ENCODE measurements at places on chromosomes 7 and 10.
A peak's percentile ranks its signal among the peaks of the same experiment; 100 is the strongest.

DNA sequence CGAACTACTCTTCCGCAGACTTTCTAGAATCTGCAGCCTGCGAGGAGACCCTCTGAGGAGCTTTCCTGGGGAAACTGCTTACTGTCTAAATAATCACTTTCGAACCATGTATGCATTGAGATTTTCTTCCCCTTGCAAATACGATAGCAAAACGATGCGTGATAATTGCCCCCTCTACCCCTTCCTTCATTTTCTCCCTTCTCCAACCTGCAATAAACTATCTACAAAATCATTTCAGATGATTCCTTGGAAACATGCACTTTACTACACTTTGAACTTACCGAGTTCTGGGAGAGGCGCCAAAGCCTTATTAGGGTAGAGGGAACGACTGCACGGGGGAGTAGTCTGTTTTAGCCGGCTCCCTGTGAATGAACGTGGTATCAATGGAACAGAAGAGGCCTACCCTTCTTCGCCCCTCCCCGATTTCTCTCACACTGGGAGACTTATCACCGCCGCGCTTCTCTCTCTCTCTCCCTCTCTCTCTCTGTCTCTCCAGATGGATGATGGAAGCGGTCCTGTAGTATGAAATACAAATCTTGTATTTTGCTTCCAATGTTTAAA lies at the start of gene FGFBP3:
Gene FGFBP3 (minus strand): TSS at position 370 of the 561 bp plus-strand sequence. CDS start 517 bp downstream, outside the sequence.
- DNase-seq: no peak

GRCh38 chr10:4981722-4982471 lies 18.7 kb downstream of the AKR1C1 start:
- DNase-seq: no peak

DNA sequence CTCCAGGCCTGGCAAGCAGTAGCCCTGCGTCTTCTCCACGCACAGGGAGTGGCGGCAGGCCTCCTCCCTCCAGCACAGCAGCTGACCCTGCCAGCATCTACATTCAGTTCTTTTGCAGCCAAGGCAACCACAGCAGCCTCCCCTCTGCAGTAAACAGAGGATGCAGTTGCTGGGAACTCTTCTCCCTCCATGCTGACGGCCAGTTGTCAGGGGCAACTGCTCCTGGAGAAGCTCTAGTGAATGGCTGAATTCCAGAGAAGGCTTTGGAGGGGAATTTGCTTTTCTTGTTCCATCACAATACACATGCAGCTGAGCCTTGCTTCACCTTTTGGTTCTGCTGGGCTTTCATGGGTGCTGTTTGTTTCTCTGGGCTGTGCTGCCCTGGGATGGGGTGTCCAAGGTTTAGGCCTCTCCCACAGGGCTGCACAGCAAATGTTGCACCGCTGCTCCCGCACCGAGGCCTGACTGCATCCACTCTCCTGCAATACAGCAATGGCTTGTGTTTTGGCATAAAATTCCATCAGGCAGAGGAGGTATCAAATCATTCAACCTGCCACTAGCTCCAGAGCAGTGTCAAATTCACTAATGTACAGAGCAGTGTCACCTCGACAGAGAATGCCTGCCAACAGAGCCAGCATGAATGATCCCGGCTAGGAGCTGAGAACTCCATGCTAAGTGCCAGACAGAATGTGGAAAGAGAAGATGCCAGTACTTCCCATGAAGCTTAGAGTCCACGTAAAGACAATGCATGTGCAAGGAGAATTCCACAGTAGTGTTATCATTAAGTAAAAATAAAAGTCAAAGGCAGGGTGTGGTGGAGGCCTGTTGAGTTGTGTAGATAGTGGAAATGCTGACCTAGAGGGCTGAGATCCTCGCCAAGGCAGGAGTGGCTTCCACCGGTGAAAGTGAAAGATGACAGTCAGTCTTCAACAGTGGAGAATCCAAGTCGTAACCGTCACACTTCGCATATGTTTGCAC lies 399.6 kb downstream of the DPP6 start:
- no peak for DNase-seq

DNA sequence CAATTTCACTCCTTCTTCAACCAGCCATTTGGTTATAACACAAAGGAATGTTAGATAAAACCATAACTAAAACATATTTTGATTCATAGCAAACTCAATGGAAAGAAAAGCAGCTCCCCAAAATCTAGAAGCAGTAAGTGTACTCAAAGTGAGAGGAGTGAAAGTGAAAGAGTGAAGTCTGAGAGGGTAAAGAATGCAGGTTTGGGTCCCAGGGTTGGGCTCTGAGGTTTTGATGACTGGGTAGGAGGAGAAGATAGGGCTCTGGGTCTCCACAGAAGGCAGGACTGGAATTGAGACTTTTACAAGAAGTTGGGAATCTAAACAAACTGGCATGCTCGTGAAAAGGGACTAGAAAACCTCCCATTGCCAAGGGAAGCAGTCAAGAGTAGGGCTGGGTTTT lies 85.4 kb upstream of the RSU1 start:
- DNase-seq: no peak

GRCh38 chr7:18384491-18385143 lies 110.9 kb upstream of the HDAC9 start:
- DNase-seq: peak; percentile 66

- no peak for DNase-seq
Observed at GRCh38 chr10:27626890-27627289, 118.7 kb downstream of the MKX start.

- DNase-seq: no peak
Observed at GRCh38 chr7:90629297-90629918, 33.3 kb downstream of the CDK14 start.

DNA sequence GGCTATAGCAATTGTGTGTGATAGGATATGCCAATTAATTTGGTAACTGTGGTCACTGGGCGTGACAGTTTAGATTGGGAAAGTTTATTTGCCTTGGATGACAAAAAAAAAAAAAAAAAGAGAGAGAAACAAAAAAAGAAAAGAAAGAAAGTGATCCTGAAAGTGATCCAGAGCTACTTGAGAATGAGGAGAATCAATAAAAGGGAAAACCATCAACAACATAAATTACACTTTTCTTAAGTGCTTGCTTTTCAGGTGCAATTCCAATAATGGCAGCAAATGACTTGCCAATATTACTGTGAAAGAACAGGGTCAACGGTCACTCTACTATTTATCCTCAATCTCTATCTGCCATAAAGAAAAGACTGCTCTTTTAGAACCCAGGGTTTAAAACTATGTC lies 191.8 kb upstream of the SEMA3C start:
- no peak for DNase-seq

GRCh38 chr10:97277551-97277950 lies 14.9 kb downstream of the ARHGAP19 start:
- no peak for DNase-seq

DNA sequence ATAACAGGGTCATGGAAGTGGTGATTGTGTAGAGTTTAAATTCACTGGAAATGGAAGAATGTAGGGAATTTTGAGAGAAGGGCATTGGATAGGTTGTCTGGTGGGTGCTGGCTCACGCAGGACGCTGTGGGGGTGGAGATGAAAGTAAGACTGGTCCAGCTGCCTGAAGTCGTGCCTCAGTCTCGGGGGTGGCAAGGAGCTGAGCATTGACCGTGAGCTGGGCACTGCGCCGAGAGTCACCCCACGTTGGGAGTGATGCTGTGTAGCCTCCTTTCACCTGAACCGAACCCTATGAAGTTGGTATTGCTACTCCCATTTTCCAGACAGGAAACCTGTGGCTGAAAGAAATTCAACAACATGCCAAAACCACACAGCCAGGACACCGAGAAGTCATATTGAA lies 99.2 kb downstream of the ACTR3B start:
- DNase-seq: no peak

GRCh38 chr7:66542528-66543269 lies 86.0 kb upstream of the KCTD7 start:
- no peak for DNase-seq

All from NCI-H187 (cell line).